Activated naive CD4-positive, alpha-beta T cell treated with anti-CD3 and anti-CD28 coated beads, Interleukin-2, amount 50 U/mL, for 16 hours (primary cell): ENCODE measurements at places on chromosomes 7 and 10.

DNA sequence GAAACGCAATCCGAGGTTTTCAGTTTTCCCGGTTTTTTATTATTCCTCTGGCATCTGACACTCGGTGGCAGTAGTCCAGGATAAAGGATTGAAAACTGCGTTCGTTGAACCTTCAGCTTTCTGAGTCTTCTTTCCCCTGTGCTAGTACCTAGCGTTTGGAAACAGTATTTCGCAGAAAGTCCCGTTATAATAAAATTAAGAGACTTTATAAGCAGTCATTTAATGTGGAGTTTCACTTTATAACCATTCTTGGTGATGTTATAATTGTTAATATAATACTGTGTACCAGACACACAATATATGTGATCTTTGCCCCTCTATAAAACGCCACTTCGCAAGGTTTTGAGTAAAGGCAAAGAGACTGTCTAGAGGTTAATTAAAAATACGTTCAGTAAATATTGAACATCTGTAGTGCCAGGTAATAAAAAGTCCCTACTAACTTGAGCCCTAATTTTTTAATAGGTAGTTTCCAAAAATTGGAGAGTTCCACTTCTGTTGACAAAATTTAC, 874 bp downstream of the CISD1 start:
- no peak for DNase-seq

- DNase-seq: peak; percentile 14
These were observed 1.0 kb upstream of the HOXA11 start for GRCh38 chr7:27185854-27186667.

GRCh38 chr7:67105377-67105776, 108.7 kb downstream of the TYW1 start:
- DNase-seq: no peak

GRCh38 chr7:101486433-101487104, 123.9 kb downstream of the COL26A1 start:
- no peak for DNase-seq

GRCh38 chr7:23895666-23896096, 185.7 kb downstream of the STK31 start:
- DNase-seq: no peak
